Large intestine (tissue), 12 donors: ENCODE measurements at places on chromosomes 7 and 10.

GRCh38 chr10:62979921-62980320 is 153.2 kb upstream of the NRBF2 start:
- DNase-seq = no peak

DNA sequence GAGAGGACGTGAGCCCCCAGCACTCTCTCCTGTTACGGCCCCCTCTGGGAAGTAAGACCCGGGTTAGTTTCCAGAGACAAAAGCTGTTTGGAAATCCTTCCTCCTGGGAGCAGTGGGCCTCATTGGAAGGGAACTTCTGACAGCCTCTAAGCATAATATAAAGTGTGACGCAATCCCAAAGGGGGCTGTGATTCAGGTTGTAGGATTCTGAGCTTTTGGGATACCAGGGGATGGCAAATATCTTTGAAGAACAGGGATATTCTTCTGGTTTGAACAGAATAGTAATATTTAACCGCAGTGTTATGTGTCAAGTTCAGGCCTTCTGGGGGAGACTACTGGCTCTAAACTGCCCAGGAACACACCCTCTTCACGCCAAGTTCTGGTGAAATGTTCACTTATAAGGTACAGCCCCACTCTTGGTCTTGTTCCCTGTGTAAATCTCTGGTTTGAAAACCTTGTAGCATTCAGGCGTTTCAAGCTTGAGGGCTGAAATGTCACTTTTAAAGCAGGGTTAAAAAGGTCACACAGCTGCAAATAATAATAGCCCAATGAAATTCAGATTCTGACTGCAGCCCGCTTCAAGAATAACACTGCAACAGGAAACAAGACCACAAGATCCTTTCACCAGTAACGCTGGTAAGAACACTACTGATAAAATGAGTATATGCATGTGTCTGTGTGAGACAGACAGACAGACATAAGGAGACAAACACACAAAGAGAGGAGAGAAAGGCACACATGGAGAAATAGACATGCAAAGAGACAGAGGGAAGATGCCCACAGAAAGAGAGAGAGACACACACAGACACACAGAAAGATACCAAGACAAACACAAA is 69.0 kb downstream of the CREB5 start:
- DNase-seq = peak; percentile 4

DNA sequence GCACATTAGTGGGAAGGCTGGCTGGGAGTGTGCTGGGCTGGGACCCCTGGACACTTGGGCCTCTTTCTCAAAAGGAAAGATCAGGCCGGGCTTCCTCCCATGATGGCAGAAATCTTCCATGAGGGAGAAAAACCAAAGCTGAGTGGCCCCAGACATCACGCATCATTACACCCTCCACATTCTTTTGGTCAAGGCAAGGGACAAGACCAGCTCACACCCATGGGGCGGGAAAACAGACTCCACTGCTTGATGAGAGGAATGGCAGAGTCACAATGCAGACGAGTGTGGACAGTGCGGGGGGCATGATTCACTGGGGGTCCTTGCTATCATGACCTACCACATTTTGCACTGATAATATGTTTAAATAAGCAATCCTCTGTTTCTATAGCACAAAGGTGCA is 73.3 kb downstream of the CREB3L2 start:
- DNase-seq = no peak

- no peak for DNase-seq
Measured at GRCh38 chr10:110420401-110421193, 77.1 kb upstream of the DUSP5 start.

DNA sequence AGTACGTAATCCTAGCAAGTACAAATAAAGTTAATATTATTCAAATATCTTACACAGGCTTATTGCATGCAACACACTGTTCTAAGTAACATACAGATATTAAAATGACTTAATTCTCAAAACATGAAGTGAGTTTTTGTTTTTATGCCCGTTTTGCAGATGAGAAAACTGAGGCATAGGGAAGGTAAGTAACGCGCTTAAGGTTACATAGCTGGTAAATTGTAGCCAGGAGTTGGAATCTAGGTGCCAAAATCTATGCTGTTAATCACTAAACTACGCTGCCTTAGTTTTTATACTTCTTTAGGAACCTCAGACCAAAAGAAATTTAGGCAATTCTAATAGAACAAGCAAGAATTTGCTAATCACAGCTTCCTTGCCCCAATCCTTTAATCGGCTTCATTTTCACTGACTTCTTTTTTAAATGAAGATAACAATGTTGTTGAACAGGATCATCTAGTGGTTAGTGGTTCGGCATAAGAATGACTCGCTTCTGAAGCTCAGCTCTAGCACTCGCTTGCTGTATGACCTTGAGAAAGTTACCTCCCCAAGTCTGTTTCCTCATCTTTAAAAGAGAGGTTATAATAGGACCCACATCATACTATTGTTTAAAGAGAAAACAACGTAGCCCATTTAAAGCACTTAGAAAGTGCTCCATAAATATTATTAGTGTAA is 1.0 kb upstream of the LRRTM3 start:
- DNase-seq = no peak

GRCh38 chr10:44339218-44339617 is 45.7 kb downstream of the CXCL12 start:
- no peak for DNase-seq

DNA sequence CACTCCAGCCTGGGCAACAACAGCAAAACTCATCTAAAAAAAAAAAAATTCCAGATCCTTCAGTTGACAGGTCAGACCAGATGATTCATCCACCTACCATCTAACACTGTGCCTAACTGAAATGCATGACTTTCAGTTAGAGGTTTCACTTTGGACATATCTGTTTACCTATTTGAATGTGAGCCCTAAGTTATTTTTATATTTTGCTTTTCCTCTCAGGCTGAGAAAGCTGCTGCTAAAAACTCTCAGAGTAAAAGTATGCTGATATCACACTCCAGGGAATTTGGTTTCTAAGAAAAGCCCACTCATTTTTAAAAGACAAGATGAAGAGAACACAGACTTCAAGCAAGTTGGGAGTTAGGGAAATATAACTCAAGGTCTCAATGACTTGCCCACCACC is 126.0 kb downstream of the SGMS1 start:
- no peak for DNase-seq

- DNase-seq = no peak
Measured at GRCh38 chr7:73340514-73340913, 12.6 kb downstream of the FKBP6 start.

GRCh38 chr10:16425449-16425848 is 11.4 kb upstream of the PTER start:
- DNase-seq = no peak

- no peak for DNase-seq
Measured at GRCh38 chr7:56495165-56495564, 378.9 kb upstream of the NUPR2 start.

DNA sequence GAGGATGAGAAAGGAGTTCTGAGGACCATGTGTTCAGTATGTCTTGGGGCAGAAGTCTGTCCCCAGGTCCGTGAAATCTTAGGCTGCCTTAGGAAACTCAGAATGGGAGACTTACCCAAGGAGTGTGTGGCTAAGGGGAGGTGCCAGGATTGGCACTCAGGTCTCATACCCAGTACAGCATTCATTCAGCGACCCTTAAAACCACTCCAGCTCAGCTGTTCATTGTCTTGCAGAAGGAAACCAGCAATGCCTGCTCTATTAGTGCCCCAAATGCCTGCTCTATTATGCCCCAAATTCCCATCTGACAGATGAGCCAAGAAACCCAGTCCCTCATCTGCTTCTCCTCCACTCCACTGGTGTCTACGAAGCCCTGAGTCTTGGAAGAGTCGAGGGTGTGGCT is 147.8 kb downstream of the NEURL1 start:
- no peak for DNase-seq

DNA sequence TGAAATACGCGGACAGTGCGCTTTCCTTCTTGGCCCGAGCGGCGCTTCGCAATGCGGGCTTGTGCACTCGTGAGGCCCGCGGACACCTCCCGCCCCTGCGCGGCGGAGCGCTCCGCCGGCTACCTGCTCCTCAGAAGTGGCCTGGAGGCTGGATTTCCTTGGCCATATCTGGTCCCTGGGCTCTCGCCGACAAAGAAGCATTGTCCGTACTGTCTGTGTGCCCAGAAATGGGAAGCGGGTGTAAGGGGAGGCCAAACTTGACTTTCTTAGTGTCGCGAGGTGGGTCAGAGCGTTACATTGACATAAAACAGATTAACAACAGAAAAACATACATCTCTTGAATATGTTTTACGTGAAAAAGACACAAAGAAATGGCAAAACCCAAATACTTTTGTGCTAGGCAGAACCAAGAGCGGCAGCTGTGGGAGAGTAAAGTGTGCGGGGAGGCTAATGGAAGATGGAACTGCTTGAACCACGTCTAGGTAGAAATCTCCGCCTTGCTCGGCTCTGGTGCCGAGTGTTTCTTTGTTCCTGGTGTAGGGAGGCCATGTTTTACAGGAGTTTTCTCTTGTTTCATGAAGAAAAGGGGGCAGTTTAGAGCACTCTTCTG is 1.4 kb downstream of the LANCL2 start:
- DNase-seq = peak; percentile 25

GRCh38 chr10:70659306-70659705 is 13.0 kb upstream of the ADAMTS14 start:
- DNase-seq = no peak

DNA sequence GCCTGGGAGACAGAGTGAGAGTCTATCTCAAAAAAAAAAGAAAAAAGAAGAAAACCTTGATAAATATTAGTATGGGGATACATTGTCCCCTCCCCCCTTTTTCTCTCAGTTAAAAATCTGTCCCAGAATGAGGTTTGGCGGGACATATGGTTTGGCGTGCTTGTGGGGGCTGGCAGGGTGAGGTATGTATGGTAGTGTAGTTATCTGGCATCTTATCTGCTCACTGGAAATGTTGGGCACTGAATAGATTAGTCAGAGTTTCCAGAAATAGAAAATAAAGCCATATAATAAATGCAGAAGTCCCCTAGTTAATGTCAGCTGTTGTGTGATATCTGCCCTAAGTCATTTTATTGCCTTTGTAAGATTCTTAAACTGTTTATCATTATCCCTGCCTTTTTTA is 397.5 kb upstream of the GALNT17 start:
- no peak for DNase-seq

GRCh38 chr10:62050893-62051433 is 149.5 kb downstream of the ARID5B start:
- DNase-seq = peak; percentile 52

DNA sequence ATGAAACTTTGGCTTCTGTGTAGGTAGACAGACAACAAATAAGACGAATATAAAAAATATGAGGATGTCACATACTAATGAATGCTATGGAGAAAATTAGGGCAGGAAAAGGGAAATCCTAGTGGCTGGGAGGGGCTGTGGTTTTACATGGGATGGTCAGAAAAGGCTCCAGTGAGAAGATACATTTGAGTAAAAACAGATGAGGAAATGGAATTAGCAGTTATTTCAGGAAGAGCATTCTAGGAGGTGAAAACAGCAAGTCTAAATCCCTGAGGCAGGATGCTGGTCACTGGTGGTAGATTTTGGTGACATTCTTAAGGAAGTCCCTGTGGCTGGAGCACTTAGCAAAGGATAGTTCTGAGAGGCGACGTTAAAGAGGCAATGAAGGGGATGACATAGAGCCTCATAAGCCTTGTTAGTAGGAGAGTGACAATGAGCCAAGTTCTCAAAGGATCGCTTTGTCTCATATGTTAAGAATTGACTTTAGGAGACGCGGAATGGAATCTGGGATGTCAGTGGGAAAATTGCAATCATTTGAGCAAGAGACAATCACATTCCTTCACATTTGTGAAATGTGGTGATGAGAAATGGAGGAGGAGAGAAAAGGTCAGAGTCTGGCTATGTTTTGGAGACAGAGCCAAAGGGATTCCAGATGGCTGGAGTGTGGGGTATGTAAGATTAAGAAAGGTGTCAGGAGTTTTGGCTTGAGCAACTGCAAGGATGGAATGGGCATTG is 384.7 kb upstream of the FZD8 start:
- DNase-seq = no peak

DNA sequence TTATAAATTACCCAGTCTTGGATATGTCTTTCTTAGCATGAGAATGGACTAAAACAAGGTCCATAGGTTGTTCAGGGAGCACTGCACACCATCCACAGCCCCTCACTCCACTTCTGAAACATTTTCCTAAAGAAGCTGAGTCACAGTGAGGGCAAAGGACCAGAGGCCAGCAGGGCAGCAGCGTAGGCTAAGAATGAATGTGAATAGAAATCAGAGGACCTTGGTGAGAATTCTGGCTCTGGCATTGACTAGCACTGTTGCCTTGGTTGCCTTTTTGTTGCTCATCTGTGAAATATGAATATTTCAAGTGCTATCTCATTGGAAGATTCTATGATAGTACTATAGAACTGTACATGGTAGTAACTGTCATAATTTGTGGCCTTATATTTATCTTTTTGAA is 41.7 kb upstream of the TOMM7 start:
- no peak for DNase-seq

DNA sequence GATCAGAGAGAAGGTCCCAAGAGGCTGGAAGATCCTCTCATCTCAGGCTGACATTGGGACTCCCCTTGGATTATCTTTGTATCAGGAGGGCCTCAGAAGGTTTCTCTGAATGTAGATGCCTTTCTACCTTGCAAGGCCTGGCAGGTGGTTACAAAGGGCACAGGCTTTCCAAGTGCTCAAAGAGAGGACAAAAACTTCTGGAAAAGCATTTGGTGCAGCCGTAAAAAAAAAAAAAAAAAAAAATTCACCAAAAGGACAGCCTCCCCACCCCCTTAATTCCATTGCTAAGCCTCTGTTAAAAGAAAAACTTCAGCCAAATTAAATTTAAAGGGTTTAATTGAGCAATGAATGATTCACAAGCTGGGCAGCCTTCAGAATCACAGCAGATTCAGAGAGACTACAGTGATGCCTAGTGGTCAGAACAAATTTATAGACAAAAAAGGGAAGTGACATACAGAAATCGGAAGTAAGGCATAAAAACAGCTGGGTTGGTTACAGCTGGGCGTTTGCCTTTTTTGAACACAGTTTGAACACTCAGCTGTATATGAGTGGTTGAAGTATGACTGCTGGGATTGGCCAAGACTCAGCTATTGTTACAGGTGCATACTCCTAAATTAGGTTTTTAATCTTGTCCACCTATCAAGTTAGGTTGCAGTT is 42.5 kb upstream of the LRGUK start:
- no peak for DNase-seq

DNA sequence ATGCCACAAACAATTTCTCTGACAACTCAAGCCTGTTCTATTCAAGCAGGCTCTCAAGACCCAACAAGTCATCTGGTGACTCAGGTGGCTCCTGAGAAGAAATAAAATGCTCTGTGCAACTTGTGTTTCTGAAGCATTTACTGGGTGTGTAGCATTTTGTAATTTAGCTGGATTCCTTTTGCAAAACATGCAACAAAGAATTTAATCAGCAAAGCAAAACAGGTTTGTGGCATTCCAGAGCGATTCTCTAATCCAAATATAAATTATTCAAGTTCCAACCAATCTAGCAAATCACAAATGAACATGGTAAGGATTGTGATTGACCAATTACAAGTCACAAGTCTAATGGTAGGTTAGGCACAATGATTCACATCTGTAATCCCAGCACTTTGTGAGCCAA is 39.8 kb upstream of the C10orf67 start:
- no peak for DNase-seq

- DNase-seq = peak; percentile 43
Measured at GRCh38 chr10:45373576-45374349, at the start of gene ALOX5. ALOX5 (plus strand) TSS chr10:45374216; CDS start chr10:45374280, 64 bp downstream.
